Subcutaneous adipose tissue (tissue), 4 donors: ENCODE measurements at places on chromosomes 2 and 18. TPM values are rescaled to one million over a fixed set of nuclear protein-coding genes. Genes with fewer than 3 reads are reported as not detected.

Gene CD28
- 3.6 TPM for total RNA-seq

Gene MEP1B
- total RNA-seq = not detected

Gene B3GNT7
- total RNA-seq = 2.1 TPM

Gene ERMN
- 0.22 TPM for total RNA-seq

Gene MALT1
- total RNA-seq = 30.6 TPM

Gene CASP10
- 18.5 TPM for total RNA-seq

Gene ABCB11
- 89.1 TPM for total RNA-seq

Gene CHRND
- not detected for total RNA-seq

Gene C2orf78
- total RNA-seq = not detected

Gene HJURP
- not detected for total RNA-seq

Gene SERPINB12
- not detected for total RNA-seq

Gene RBM45
- total RNA-seq = 8.8 TPM

Gene CHRNG
- total RNA-seq = not detected

Gene ATAD2B
- total RNA-seq = 22.9 TPM

Gene SP3
- 91.6 TPM for total RNA-seq

Gene CYBRD1
- 543 TPM for total RNA-seq

Gene RAD51AP2
- total RNA-seq = not detected

Gene CXCR2
- 0.34 TPM for total RNA-seq

Gene GPBAR1
- 19.7 TPM for total RNA-seq

Gene DSG1
- total RNA-seq = not detected

Gene ACKR3
- 38.8 TPM for total RNA-seq

Gene CNRIP1
- total RNA-seq = 54.8 TPM

Gene TUBA3E
- total RNA-seq = not detected

Gene FAP
- 31.5 TPM for total RNA-seq

Gene BCS1L
- 38.8 TPM for total RNA-seq

Gene MAL
- not detected for total RNA-seq
